Stimulated activated CD4-positive, alpha-beta T cell treated with anti-CD3 and anti-CD28 coated beads, Interleukin-15, amount 100 ng/mL, for 24 hours (primary cell): ENCODE measurements at places on chromosomes 12 and 14.

DNA sequence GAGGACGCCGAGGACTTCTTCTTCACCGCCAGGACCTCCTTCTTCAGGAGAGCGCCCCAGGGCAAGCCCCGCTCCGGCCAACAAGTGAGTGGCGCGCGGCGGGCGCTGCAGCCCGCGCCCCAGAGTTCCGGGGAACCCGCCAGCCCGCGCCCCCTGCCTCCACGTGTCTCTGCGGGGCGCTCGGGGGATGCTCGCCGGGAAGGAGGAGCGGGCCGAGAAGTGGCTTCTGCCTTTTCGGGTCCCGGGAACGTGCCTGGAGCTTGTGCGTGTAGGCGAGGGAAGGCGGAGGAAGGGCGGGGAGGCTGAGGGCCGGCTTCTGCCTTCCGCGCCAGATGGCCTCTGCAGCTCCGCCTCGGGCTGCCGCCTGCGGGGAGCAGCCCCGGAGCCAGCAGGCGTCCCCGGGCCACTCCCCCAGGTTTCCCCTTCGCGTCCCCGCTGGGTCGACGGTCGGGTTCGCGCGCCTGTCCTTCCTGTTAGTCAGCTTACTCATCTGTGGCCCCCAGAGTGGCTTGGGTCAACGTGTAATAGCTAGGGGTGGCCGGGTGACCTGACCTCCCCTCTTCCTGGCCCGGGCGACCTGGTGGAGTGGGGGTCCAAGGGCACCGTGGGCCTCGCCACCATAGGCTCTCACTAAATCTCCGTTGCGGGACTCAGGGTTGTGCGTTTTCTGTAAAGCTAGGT, 505 bp downstream of the RASSF3 start:
- DNase-seq, result peak; percentile 80

GRCh38 chr14:73311708-73312030, 74.4 kb downstream of the PAPLN start:
- no peak for DNase-seq

GRCh38 chr14:76267322-76268046, 108.5 kb upstream of the ESRRB start:
- peak; percentile 22 for DNase-seq

DNA sequence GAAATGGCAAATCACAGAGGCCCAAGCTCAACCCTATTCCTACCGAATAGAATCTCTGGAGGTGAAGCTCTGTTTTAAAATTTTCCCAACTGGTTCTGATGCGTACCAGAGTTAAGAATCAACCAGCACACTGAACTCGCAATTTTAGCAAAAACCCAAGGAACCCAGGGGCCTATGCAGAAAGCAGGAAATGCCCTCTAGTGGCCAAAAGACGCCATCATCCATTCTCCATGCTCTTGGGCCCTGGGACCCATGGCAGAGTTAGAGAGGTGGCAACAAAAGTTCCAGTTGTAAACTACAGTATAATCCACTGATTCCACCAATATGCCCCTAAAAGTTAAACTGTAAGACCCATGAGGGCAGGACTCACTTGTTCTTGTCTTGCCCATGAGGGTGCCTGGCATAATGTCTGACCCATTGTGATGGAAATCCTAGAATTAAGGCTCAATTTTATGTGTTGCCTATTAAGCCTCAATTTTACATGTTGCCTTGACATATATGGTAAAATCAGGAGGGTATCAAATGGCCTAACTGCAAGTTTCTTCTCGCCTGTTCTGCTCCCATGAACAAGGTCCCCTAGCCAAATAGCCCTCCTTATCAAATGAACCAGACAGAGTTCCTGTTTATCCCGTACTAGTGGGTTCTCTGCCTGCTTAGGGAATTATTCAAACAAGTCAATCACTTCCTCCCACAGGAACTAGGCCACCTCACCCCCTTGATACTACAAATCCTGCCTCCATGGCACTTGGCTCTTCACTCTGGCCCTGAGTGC, 137.5 kb upstream of the CPM start:
- peak; percentile 78 for DNase-seq

- no peak for DNase-seq
Observed at GRCh38 chr12:87901457-87901856, 127.7 kb downstream of the C12orf50 start.
